Keratinocyte (primary cell): ENCODE measurements at places on chromosomes 7 and 10. TPM values are rescaled to one million over a fixed set of nuclear protein-coding genes. Genes with fewer than 3 reads are reported as not detected.

EBLN1 gene
- not detected in 3 replicates for polyA plus RNA-seq

DNA sequence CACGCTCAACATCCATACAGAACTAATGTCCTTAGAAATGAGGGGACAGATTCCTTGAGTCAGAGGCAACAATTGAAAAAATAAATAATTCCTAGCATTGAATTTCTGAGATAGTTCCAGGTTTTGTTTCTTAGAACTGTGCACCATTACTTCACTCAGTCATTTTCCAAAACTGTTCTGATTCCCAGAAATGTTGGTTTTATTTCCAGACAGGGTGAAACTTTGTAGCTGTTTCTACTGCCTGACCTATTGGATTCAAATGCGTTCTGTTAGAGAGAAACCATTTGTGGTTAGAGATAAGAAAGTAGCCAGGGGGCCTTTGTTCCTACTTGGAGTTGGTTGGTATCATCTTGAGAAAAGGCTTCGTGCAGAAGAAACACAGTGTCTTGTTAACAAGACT lies 8.1 kb upstream of the DEPP1 start:
- H3K4me3 ChIP-seq: no peak overlapping the region
- H3K4me1 ChIP-seq: peaks cover 6% of the 10 kb centered on the region
- H3K27ac ChIP-seq: no peak overlapping the region

GRCh38 chr7:4249241-4249640 lies 432.9 kb upstream of the FOXK1 start:
- no peaks in the 10 kb centered on the region for H3K36me3 ChIP-seq
- DNase-seq: no peak
- no peaks in the 10 kb centered on the region for H3K27me3 ChIP-seq

GRCh38 chr7:101319401-101319800 lies 2.2 kb downstream of the IFT22 start:
- no peak overlapping the region for H3K27ac ChIP-seq
- peaks cover 5% of the 10 kb centered on the region for H3K4me1 ChIP-seq
- H3K27me3 ChIP-seq: no peaks in the 10 kb centered on the region
- no peak for DNase-seq
- H3K36me3 ChIP-seq: peaks cover 2% of the 10 kb centered on the region

- peaks cover 1% of the 10 kb centered on the region for H3K36me3 ChIP-seq
- H3K4me3 ChIP-seq: no peak overlapping the region
- DNase-seq: no peak
- H3K27ac ChIP-seq: no peak overlapping the region
Measured at GRCh38 chr10:86946213-86947155, 10.9 kb downstream of the MMRN2 start.

GRCh38 chr7:140209866-140210609 lies 33.3 kb upstream of the KDM7A start:
- no peak overlapping the region for H3K4me3 ChIP-seq
- no peaks in the 10 kb centered on the region for H3K27me3 ChIP-seq
- DNase-seq: no peak
- H3K27ac ChIP-seq: no peak overlapping the region

WEE2 gene
- polyA plus RNA-seq: not detected in 3 replicates

DNA sequence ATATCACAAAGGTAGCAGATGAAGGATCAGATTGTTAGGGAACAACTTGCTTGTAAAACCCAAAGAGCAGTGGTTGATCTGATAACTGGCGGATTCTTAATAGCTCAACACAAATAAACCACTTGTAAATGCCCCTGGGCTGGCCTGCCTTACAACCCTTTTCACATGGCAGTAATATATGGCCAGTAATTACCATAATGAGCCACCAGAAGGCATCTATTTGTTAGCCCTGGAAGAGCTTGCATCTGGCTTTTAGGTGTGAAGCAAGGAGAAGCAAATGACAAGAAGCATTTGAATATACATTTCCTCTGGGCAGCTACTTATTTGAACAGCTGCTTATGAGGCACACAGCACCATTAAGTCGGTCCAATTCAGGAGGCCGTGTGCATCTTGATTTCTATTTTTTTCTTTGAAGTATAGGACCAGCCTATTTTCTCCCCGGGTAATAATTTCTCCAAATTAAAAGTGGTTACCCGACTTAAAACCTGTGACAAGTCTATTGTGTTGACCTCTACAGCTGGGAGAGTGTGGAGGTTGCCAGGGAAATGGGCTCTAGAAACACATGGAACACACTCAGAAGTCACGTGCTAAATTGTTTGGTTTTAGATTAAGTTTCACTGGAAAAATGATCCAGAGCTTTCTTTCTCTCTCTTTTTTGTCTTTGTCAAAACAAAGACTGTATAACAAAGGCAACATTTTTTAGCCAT lies 113.4 kb downstream of the SEM1 start:
- H3K4me3 ChIP-seq: no peak overlapping the region
- no peak overlapping the region for H3K27ac ChIP-seq
- no peaks in the 10 kb centered on the region for H3K4me1 ChIP-seq
- no peaks in the 10 kb centered on the region for H3K36me3 ChIP-seq
- no peak for DNase-seq

- H3K4me1 ChIP-seq: peaks cover 13% of the 10 kb centered on the region
- no peak for DNase-seq
- peaks cover 48% of the 10 kb centered on the region for H3K36me3 ChIP-seq
- H3K27ac ChIP-seq: no peak overlapping the region
Measured at GRCh38 chr7:76330261-76330660, 27.8 kb downstream of the HSPB1 start.
